ENCODE measurements at places on chromosomes 16 and 17. TPM values are rescaled to one million over a fixed set of nuclear protein-coding genes. Genes with fewer than 3 reads are reported as not detected.
A peak's percentile ranks its signal among the peaks of the same experiment; 100 is the strongest.

Gene RNF157
- 2.8 TPM for total RNA-seq

Gene PLLP
- total RNA-seq, result not detected

DNA sequence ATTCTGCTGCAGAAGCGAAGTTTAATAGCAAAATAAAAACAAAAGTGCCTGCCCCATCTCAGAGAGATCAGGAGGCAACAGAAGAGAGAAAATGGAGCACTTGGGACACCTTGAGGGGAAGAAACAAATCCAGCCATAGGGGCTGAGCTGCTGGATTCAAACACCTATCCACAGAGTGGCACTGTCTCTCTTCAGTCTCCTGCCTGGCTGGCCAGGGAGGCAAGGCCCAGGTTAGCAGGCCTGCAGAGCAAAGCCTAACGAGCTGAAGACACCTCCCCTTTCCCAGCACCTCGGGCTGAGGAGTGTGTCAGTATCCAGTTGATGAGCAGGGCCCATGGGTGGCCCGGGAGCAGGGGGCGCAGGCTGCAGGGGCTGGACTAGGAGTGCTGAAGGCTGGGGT lies 8.8 kb upstream of the KRT31 start:
- no peak for DNase-seq

DNA sequence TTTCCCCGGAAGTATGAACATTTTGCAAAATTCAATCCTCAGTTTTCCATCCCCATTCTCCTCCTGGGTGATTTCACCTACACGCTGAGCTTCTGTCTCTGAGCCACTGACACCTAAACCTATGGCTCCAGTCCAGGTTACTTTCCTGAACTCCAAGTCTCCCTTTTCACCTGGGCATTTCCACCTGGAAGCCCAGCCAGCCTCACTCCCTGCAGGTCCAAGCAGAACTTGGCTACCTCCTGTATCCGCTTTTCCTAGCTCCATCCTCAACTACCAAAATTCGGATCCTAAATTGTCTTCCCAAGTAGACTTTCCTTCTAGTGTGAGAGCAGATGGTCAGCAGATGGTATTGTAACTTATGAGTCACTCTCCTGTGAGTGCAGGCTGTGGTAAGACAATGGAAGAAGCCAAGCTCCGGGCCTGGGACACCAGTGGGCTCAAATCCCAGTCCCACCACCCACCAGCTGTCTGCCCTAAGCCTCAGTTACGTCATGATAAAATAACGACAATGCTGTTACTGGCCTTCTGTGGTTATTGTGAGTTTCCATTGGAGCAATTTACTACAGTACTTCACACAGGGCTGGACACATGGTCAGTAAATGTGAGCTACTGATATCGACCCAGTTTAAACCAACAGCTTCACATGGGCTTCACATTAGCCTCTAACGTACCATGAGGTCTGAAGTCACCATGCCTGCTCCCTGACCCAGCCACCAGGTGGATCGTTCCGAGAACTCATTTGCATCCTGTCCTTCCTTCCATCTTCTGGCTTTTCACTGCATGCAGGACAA lies 33.3 kb downstream of the PECAM1 start:
- DNase-seq, result peak; percentile 100

DNA sequence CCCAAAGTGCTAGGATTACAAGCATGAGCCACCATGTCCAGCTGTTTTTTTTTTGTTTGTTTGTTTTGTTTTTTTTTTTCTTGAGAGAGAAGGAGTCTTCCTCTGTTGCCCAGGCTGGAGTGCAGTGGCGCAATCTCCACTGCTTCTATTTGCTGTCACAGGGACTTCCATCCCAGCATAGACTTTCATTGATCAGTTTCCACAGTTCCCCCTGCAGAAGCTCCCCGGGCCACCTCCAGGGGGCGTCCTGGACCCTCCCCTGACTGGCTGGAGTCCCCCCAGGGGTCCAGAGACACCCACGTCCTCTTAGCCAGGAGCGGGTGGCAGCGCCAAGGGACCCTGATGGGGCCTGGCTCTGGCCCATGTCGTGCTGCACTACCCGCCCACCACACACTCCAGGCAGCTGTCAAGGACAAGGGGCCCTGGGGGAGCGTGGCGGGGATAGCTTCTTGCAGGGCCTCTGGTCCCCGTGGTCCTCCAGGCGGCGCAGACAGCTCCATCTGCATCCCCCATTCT lies 3.1 kb upstream of the NPW start:
- no peak for DNase-seq
